Mesenchymal stem cell (in vitro differentiated cells and primary cell): ENCODE measurements at places on chromosomes 6 and 20.

- no peak overlapping the region for H3K27ac ChIP-seq
- no peaks in the 10 kb centered on the region for H3K36me3 ChIP-seq
- peaks cover 21% of the 10 kb centered on the region for H3K27me3 ChIP-seq
Measured at GRCh38 chr6:2913621-2914317, 10.7 kb upstream of the SERPINB9 start.

DNA sequence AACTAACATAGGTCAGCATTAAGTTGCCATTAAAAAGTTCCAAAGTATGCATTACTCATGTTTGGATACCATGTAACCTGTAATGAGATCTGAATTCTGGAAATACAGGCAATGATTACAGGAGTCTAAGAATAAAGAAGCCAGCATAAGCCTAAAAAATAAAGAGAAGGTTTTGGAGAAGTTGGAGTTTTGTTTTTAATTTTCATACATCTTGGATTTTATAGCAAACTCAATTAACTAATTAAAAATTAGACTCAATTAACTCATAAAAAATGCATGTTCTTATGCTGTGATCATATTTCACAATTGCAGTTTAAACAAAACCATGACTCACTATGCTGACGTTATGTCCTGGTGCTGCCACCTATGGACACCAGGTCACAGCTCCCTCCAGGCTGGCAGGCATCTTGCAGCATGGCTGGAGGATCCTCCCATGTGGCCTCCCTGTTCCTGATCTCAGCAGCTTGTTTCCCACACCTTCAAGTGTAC, 648.8 kb upstream of the AGPAT4 start:
- H3K4me1 ChIP-seq: peaks cover 4% of the 10 kb centered on the region
- H3K36me3 ChIP-seq: no peaks in the 10 kb centered on the region
- H3K4me3 ChIP-seq: no peak overlapping the region
- no peaks in the 10 kb centered on the region for H3K27me3 ChIP-seq
- DNase-seq: peak; percentile 94

DNA sequence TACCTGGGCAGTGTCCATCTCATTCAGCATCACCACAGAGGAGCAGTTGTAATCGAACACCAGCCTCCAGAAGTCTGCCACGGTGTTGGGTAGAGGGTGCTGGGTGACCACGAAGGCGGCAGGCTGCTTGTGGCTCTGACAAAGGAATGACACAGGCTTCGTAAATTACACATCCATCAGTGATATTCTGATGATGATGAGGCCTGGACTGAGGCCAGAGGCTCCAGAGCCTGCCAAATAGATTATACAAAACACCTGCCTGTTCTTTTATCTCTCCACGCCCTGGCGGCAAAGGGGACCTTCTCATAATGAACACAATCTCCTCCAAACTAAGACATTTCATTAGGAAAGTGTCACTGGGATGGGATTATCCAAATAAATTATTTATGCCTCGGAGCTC, 480.2 kb upstream of the CHD6 start:
- H3K27ac ChIP-seq: no peak overlapping the region
- H3K4me3 ChIP-seq: no peak overlapping the region
- H3K36me3 ChIP-seq: no peaks in the 10 kb centered on the region
- H3K27me3 ChIP-seq: no peaks in the 10 kb centered on the region
- DNase-seq: no peak

GRCh38 chr6:127464881-127465459, 5.8 kb upstream of the KIAA0408 start:
- H3K27ac ChIP-seq: no peak overlapping the region
- H3K27me3 ChIP-seq: no peaks in the 10 kb centered on the region
- H3K4me1 ChIP-seq: no peaks in the 10 kb centered on the region
- H3K4me3 ChIP-seq: no peak overlapping the region
- no peaks in the 10 kb centered on the region for H3K36me3 ChIP-seq

DNA sequence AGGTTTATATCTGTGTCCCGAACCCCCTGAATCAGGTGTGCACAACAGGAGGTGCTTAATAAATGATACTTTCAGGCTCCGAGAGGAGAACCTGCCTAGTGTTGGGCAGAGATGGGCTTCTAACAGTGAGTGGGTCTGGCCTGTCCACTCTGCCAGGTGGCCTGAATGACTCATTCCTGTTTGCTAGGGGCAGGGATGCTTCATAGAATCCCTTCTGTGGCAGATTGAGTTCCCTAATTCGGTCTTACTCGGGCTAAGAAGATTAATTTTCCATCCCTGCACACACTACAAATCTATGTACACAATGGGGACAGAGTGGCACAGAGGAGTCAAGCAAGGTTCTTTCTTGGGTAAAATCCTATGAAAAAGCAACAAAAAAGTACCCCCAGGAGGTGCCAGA, 19.8 kb downstream of the SDC4 start:
- H3K27me3 ChIP-seq: no peaks in the 10 kb centered on the region
- H3K27ac ChIP-seq: peak overlapping the region; percentile 29
- peaks cover 15% of the 10 kb centered on the region for H3K4me1 ChIP-seq
- no peak for DNase-seq
- H3K4me3 ChIP-seq: no peak overlapping the region
- H3K36me3 ChIP-seq: peaks cover 89% of the 10 kb centered on the region

DNA sequence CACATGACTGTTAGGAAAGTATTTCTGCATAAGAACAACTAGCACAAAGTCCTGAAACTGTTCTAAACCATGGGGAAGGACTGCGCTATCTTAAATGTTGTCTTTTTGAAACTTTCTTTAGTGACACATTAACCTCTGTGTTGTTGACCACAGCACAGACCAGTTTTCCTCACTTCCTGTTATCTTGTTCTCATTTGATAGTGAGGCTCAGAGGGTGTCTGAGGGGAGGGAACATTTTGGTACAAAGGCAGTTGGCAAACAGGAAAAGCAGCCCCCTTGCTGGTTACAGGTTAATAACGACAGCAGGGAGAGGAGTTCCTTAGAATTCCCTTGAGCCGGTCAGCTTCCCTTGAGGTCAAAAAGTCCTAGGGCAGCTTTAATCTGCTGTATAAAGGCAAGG, 143.5 kb upstream of the BMP2 start:
- peak overlapping the region; percentile 16 for H3K27ac ChIP-seq
- peaks cover 11% of the 10 kb centered on the region for H3K27me3 ChIP-seq
- no peaks in the 10 kb centered on the region for H3K4me1 ChIP-seq
- no peaks in the 10 kb centered on the region for H3K36me3 ChIP-seq
- DNase-seq: no peak
- no peak overlapping the region for H3K4me3 ChIP-seq

GRCh38 chr6:169362501-169363121, 109.0 kb upstream of the THBS2 start:
- H3K27ac ChIP-seq: no peak overlapping the region
- H3K4me3 ChIP-seq: no peak overlapping the region
- no peaks in the 10 kb centered on the region for H3K27me3 ChIP-seq
- no peak for DNase-seq

DNA sequence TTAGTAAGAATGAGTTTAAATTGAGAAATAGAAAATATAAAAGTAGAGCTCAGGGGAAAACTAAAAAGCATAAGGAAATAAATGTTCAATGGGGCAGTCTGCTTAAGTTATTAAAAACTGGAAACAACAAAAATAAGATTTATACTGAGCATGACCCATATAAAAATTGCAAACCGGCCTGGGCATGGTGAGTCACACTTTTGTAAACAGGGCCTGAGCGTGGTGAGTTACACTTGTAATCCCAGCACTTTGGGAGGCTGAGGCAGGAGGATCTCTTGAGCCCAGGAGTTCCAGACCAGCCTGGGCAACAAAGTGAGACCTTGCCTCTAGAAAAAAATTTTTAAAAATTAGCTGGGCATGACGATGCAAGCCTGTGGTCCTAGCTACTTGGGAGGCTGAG, 74.6 kb downstream of the TMEM244 start:
- no peak overlapping the region for H3K4me3 ChIP-seq
- no peak overlapping the region for H3K27ac ChIP-seq
- no peak for DNase-seq
- H3K27me3 ChIP-seq: no peaks in the 10 kb centered on the region
- peaks cover 1% of the 10 kb centered on the region for H3K4me1 ChIP-seq

- DNase-seq: no peak
- peaks cover 26% of the 10 kb centered on the region for H3K27me3 ChIP-seq
- no peaks in the 10 kb centered on the region for H3K4me1 ChIP-seq
- H3K36me3 ChIP-seq: no peaks in the 10 kb centered on the region
Measured at GRCh38 chr6:169886631-169887227, 135.3 kb downstream of the ERMARD start.

DNA sequence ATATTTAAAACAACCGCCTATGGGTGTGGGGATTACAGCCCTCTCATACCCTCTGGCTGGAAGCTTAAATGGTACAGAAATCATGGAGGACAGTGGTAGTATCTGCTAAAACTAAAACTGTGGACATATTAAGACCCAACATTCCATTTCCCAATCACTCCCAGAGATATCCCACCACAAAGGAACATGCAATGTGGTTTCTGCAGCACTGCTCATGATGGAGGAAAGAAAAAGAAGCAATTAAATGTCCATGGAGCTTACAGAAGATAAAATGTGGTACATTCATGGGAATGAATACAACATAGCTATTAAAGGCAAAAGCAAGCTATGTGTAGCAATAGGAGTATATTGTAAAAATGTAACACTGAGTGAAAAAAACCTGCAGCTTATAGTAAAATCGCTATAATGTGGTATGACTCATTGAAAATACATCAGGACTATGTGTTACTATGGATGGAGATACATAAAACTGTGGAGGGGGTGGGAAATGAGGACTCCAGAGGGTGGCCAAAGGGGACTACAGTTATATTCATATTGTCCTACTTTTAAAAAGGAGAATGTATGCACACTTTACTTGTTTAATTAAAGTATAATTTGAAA, 22.9 kb upstream of the NNAT start:
- no peaks in the 10 kb centered on the region for H3K4me1 ChIP-seq
- peaks cover 14% of the 10 kb centered on the region for H3K36me3 ChIP-seq
- H3K27me3 ChIP-seq: no peaks in the 10 kb centered on the region
- peak; percentile 22 for DNase-seq
- H3K27ac ChIP-seq: no peak overlapping the region

DNA sequence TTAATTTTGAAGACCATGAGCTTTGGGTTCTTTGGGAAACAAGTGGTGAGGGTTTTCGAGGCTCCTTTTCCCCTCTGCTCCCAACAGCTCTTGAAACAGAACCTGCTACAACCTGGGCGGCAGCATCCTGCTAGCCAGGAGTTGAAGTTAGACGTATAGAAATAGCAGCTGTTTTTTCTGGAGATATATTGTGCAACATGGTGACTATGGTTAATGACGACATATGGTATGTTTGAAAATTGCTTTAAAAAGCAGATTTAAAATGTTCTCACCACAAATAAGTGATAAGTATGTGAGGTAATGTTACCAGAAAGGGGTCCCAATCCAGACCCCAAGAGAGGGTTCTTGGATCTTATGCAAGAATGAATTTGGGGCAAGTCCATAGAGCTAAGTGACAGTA, 138.9 kb downstream of the PDE7B start:
- H3K36me3 ChIP-seq: no peaks in the 10 kb centered on the region
- H3K27me3 ChIP-seq: no peaks in the 10 kb centered on the region
- H3K4me3 ChIP-seq: no peak overlapping the region
- no peak overlapping the region for H3K27ac ChIP-seq
- DNase-seq: no peak

DNA sequence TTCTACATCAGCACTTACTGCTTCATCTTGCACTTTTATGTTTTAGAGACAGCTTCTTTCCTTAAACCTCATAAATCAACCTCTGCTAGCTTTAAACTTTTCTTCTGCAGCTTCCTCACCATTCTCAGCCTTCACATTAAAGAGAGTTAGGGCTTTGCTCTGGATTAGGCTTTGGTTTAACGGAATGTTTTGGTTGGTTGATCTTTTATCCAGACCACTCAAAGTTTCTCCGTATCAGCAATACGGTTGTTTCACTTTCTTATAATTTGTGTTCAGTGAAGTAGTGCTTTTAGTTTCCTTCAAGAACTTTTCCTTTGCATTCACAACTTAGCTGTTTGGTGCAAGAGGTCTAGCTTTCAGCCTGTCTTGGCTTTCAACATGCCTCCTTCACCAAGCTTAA, 40.4 kb downstream of the DNAAF9 start:
- no peak overlapping the region for H3K4me3 ChIP-seq
- H3K36me3 ChIP-seq: peaks cover 19% of the 10 kb centered on the region
- no peak for DNase-seq
- H3K27me3 ChIP-seq: no peaks in the 10 kb centered on the region
- H3K27ac ChIP-seq: peak overlapping the region; percentile 10
- H3K4me1 ChIP-seq: no peaks in the 10 kb centered on the region

- H3K27ac ChIP-seq: no peak overlapping the region
- DNase-seq: peak; percentile 47
- peaks cover 10% of the 10 kb centered on the region for H3K4me1 ChIP-seq
- no peaks in the 10 kb centered on the region for H3K27me3 ChIP-seq
- H3K4me3 ChIP-seq: no peak overlapping the region
Measured at GRCh38 chr6:111691345-111692225, 85.9 kb upstream of the TRAF3IP2 start.

DNA sequence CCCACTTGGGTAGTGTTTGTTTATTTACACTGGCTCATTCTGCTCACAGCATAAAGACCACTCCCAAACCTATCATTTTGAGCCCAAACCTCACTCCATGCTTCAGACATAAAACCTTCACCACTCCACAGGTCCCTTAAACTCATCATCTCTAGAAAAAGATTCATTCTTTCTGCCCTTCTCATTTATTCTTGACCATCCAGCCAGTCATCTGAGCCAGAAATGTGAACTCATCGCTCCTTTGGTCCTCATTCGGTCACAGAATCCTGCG, 12.4 kb downstream of the TPMT start:
- no peaks in the 10 kb centered on the region for H3K4me1 ChIP-seq
- no peaks in the 10 kb centered on the region for H3K27me3 ChIP-seq
- no peak overlapping the region for H3K4me3 ChIP-seq
- peaks cover 50% of the 10 kb centered on the region for H3K36me3 ChIP-seq
- no peak for DNase-seq

- no peak for DNase-seq
- peaks cover 6% of the 10 kb centered on the region for H3K27me3 ChIP-seq
- no peaks in the 10 kb centered on the region for H3K36me3 ChIP-seq
- H3K4me3 ChIP-seq: no peak overlapping the region
- H3K27ac ChIP-seq: no peak overlapping the region
Measured at GRCh38 chr20:24164360-24164759, 175.8 kb upstream of the GGTLC1 start.

DNA sequence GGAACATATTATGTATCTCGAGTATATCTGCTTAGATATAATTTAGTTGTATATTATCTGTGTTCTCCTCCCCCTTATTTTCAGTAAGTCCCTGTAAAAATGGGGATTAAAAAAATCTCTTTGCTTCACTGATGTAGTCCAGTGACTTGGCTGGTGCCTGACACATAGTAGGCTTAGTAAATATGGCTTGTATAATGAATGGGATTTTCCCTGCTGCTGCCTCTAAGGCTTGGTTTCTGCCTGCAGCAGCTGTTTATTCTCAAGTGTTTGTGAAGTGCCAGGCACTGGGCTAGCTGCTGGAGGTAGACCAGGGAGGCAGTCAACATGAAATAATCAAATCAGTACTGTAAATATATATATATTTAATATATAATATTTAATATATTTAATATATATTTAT, 1.6 kb upstream of the ZFP64 start:
- H3K4me3 ChIP-seq: no peak overlapping the region
- peaks cover 8% of the 10 kb centered on the region for H3K4me1 ChIP-seq
- no peak overlapping the region for H3K27ac ChIP-seq
- H3K36me3 ChIP-seq: no peaks in the 10 kb centered on the region
- no peak for DNase-seq

GRCh38 chr6:149877659-149878058, 13.5 kb upstream of the LRP11 start:
- H3K27ac ChIP-seq: no peak overlapping the region
- H3K36me3 ChIP-seq: no peaks in the 10 kb centered on the region
- no peak for DNase-seq
- H3K27me3 ChIP-seq: no peaks in the 10 kb centered on the region
- no peaks in the 10 kb centered on the region for H3K4me1 ChIP-seq
- H3K4me3 ChIP-seq: no peak overlapping the region
